Suppressor macrophage treated with lipopolysaccharide for 1 hour (primary cell): ENCODE measurements at places on chromosomes 3 and 15.

GRCh38 chr15:36004891-36005490, 459.0 kb upstream of the DPH6 start:
- DNase-seq: no peak

- DNase-seq: peak; percentile 58
These were observed 6.8 kb upstream of the TRIM69 start for GRCh38 chr15:44729408-44730127.

DNA sequence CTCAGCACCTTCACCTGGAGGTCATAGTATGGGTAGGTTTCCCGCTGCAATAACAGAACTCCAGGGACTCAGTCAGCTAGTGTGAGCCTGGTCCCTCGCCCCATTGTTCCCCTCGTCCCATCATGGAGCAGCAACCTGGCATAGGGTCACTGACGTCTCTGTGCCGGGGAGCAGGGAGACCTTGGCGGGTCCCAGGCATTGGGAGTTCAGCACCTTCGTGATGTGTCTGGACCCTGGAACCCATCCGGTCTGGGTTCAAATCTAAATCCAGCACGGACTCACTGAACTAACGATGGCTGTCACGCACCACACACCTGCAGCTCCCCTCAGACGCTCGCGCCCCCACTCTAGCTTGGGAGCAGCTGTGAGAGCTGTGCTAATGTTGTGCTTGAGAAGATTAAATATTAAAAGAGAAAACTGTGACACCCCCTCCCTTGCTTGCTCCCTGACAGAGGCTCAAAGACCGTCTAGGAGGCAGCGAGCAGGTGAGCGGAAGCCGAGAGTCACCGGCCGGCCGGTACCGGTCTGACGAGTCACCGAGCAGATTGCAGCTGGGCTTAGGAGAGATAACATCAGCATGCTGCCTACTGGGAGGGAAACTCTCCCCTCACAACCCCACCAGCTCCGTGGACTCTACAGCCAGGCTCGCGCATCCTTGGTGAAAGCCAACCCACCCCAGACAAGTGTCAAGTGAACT, 742 bp downstream of the PLA2G4F start:
- DNase-seq: no peak

DNA sequence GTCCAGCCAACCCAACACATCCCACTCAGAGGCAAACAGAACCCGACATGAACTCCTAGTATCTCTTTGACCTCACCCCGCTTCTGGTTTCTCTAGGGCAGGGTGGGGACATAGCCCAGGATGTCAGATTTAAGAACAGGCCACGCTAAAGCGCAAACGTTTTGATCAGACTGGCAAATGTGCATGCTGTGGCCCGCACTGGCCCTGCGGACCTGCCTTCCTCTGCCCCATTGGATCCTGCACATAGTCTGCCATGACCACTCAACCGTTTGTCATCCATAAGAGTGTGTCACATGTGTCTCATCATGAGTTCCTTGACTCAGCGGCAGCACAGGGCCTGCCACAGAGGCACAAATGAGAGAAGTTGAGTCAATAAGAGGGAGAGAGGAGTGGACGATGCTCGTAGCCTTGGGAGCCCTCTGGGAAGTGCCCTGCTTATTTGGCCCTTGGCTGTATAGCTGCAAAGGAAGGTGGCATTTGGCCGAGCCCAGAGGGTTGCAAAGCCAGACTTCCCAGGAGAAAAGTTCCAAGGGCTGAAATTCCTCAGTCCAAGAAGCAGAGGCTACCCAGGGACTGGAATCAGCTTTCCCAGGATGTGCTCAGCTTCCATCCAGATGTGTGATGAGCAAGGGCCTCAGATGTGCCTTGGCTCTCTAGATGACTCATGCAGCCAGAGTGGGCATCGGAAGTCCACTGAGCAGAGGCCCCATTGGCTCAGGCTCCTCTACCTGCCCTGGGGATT, 55.5 kb upstream of the SLCO2A1 start:
- no peak for DNase-seq

DNA sequence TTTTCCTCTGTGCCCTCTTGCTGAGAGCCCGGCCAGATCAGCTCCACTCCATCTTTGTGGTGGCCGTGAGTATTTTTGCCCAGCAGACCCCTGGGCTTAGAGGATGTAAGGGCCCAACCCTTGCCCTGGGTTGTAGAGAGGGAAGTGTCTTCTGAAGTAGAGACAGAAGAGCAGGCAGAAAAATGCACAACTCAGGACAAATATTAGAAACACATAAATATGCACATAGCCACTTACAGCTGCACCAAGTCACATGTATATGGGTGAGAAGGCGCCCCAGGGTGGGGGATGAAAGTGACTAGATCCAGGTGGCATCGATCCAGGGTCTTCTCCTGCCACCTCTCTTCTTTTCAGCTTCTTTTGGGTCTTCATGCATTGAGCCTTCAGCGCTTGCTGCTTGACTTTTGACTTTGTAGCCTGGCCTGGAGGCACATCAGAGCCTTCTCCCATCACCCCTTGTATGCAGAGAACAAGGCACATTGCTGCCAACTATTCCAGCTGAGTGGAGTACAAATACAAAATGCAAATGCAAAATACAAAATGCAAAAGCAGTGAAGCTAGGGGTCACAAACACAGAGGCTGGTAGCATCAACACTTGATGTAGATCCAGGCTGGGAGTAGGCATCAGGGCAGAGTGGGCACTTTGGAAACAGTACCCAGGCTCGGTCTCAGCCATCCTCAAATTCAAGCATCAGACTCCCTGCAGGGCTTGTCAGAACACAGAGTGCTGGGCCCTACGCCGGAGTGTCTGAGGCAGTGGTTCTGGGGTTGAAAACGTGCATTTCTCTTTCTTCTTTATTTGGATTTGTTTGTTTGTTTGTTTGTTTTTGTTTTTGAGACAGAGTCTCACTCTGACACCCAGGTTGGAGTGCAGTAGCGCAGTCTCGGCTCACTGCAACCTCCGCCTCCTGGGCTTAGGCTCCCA, 133.0 kb downstream of the ASB7 start:
- no peak for DNase-seq

DNA sequence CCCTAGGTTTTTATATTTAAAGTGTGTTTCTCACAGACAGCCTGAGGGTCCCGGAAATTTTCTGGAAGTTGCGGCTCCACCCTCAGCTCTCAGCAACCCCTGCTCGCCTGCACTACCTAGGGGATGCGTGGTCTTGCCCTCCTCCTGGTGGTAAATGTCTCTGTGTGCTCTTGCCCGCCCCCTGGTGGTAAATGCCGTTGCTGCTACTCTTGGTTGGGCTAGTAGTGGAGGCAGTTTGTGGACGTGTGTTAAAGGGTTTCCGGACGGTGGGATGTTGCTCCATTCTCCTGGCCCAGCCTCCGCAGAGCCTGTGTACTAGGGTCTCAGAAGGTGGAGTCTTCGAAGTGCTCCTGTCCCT, 27.4 kb downstream of the STOML1 start:
- DNase-seq: peak; percentile 90

DNA sequence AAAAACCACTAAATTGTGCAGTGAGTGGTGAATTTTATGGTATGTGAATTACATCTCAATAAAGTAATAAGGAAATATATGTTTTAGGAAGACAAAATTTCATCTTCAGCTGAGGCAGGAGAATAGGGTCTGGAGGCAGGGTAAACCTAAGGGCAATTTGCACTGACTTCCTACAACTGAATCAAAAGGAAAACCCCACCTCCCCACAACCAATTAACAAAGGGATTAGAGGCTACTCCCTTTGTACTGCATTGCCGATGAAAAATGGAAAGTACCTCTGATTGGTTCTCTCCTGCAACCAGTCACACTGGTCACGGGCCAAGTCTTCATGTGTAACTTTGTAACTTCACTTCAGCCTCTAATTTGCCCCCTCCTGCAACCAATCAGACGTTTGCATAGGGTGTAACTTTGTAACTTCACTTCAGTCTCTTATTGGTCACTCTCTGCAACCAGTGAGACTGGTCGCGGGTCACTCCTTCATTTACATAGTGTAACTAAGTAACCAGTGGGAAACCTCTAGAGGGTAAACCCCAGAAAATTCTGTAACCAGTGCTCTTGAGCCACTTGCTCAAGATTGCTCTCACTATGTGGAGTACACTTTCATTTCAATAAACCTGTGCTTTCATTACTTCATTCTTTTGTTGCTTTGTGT, 244.5 kb downstream of the CNTN4 start:
- DNase-seq: no peak

- DNase-seq: no peak
These were observed 6.8 kb downstream of the NEIL1 start for GRCh38 chr15:75353604-75354003.

DNA sequence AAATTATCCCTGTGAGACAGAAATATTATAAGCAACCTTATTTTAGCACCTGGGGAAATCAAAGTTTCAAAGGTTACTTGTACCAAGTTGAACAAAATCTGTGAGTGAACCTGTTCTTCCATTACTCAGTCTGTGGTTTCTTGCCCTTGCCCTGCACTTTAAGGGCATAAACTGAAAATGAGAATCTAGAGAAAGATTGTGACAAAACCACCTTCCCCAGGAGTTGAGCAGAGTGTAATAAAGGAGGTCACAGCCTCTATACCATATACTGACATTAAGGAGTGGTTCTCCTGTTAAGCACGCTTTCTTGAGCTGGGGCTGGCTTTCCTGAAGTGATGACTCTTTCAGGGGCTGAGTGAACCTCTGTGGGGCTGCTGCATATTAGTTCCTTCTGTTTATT, 143.4 kb downstream of the PDCD6IP start:
- DNase-seq: no peak

DNA sequence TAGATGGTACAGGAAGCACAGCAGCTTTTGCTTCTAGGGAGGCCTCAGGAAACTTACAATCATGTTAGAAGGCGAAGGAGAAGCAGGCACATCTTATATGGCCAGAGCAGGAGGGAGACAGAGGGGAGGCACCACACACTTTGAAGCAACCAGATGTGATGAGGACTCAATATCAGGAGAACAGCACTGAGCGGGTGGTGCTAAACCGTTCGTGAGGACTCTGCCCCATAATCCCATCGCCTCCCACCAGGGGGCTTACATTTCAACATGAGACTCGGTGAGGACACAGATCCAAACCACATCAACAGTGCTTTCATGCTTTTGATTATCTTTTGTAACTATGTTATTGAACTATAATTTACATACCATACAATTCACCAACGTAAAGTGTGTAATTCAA, 7.6 kb upstream of the TMEM44 start:
- no peak for DNase-seq

DNA sequence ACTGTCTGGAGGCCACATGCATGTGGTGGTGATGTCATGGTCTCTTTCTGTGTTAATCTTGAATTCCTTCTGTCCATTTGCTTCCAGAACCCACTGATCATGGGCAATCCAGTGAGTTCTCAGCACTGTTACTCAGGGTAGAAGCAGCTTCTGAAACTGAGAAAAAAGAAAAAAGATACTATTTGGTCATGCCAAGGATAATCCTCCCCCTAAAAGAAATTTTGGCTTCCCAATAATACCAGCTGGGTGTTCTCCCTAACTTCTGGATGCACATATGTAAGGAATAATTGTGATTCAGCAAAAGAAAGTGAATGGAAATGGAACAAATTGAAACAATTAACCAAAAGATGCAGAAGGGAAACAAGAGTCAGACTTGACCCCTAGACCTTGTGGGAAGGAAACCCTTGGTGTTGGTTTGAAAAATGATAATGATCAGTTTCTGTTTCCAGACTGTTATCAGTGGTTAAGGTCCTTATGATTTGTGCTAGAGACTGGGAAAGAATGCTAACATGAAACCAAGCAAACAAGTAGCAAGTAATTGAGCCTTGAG, 92.3 kb downstream of the RBMS3 start:
- no peak for DNase-seq

- no peak for DNase-seq
These were observed 18.4 kb downstream of the PRKCI start for GRCh38 chr3:170240671-170241070.

DNA sequence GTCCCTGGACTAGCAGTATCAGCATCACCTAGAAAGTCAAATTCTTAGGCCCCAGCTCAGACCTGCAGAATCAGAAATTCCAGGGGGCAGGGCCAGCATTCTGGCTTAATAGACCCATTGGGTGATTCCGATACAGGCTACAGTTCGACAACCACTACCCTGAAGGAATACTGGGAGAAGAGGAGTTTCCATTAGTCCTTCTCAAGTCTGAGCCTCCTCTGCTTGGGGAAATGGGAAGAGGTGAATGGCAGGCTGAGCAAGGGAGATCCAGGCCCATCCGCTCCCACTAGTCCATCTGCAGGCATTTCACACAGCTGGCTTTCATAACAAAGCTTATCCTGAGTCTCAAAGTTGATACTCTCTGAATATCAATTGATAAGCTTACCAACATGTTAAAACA, 69.1 kb downstream of the MECOM start:
- no peak for DNase-seq

DNA sequence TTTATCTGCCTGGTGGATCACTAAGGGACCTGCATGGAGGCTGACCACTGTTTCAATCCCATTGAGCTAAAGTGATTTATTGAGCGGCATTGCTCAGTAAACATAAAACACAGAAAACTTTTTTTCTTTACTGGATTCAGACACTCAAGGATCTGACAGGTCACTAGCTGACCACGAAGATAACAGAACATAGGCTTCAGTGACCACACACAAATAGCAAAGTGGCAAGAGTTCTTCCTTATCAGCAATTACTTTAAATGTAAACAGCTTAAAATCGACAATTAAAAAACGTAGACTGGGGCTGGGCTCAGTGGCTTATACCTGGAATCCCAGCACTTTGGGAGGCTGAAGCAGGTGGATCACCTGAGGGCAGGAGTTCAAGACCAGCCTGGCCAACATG, 48.7 kb downstream of the STAG1 start:
- no peak for DNase-seq

- no peak for DNase-seq
These were observed 13.1 kb downstream of the CMTM7 start for GRCh38 chr3:32404714-32405113.
